Left renal cortex interstitium (tissue), 4 donors: ENCODE measurements at places on chromosomes 6 and 20.

DNA sequence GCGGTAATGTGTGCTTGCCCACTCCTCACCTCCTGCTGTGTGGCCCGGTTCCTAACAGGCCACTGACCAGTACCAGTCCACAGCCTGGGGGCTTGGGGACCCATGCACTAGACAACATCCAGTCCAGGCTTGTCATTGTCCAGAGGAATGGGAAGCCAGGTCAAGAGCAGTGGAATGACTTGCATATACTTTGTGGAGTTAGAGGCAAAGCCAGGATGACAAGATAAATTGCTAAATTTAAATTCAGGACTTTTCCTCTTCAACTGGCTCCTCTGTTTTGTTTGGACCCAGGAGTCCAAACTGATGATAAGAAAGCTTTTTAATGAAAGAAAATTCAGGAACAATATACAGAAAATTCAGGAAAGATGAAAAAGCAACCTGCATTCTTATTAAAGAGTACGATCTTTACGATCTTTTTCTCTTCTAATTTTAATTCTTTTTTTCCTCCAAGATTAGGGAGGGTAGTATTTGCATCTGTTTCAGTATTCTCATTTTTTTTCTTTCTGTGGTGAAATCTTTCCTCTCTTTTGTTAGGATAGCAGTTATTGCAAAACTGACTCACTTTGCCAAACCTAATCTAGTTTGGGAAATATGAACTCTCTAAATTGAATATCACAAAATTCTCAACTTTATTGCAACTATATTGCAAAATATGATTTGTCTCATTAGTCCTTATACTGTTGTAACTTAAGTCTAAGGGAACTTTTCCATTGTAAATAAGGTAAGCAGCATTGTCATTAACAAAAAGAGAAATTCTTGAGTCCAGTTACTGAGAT is 48.2 kb downstream of the DCBLD1 start:
- no peak for DNase-seq

DNA sequence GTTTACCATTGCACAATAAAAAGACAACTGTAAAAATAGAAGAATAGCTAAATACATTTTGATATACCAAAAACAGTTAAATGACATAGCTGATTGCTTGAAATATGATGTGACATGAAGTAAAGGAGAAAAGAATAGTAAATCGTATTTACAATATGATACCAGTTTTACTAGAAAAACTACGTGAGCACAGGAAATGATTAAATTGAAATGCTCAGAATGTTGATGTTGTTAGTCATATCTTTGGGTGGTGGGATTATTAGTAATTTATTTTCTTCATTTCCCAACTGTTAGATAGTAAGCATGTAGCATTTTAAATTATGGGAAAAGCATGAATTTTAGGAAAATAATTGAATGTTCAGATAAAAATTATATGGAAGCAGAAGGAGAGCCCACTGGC is 268.3 kb upstream of the TAB2 start:
- no peak for DNase-seq

GRCh38 chr6:20095436-20095835 is 116.8 kb downstream of the MBOAT1 start:
- DNase-seq = no peak

DNA sequence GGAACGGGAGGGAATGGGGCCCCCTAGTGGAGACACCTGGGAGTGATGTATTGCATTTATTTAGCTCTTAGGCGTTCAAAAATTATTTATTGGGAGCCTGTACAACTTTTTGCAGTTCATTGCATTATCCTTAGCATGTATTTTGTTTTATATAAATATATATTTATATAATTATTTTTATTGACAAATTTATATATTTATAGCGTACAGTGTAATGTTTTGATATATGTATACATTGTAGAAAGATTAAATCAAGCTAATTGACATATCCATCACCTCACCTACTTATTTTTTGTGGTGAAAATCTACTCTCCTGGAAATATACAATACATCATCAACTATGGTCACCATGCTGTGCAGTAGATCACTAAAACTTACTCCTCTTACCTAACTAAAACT is 975 bp downstream of the SIRT5 start:
- DNase-seq = no peak

- DNase-seq = no peak
These were observed 15.7 kb downstream of the HMGN4 start for GRCh38 chr6:26553635-26554446.

DNA sequence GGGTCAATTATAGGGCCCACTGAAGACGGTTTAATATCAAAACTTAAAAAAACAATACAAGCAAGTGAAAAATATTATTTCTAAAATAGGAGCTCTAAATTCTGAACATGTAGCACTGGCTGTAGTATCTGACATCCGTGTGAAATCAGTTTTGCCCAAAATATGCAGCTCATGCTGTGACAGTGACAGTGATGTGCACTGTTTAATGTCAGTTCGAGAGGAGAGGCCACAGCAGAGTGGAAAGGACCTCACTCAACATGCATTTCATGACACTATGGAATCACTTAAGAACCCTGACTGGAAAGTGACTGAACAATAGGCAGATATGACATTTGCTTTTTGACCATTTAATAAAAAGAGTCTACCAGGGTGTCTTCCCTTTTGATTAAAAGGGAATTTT is 397.0 kb downstream of the FRK start:
- DNase-seq = no peak

DNA sequence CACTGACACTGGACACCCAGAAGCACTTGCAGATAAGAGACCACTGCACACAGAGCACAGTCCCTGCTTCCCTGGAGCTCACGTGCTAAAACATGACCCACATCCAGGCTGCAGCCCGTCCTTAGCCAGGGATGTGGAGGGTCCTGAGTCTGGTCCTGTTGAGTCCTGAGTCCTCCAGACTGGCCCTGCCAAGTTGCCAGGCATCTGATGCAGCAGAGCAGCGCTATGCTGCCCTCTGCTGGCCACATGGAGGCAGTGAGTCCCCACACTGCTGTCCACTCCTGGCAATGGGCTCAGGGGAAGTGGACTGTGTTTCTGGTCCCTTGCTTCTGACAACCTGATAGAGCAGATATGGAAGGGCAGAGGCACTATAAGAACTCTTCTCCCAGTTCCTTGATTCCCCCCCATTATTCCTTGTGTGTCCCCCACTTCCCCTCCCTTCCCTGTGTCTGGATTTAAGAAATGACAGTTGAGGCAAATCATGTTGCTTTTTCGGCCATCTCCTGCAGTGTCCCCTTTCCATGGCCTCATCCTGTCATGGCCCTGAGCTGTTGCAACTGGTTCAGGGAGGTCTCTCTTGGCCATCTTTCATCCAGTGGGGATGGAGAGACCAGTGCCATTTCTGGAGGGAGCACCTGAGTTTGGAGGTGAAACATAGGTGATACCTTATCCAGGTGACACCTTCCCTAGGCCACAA is 86.0 kb downstream of the DHX35 start:
- peak; percentile 31 for DNase-seq

- DNase-seq = no peak
These were observed 100.5 kb downstream of the PDE10A start for GRCh38 chr6:165562421-165563090.

- no peak for DNase-seq
These were observed 5.7 kb downstream of the CDC40 start for GRCh38 chr6:110185879-110186278.

GRCh38 chr6:100719883-100720682 is 161.0 kb downstream of the ASCC3 start:
- no peak for DNase-seq

DNA sequence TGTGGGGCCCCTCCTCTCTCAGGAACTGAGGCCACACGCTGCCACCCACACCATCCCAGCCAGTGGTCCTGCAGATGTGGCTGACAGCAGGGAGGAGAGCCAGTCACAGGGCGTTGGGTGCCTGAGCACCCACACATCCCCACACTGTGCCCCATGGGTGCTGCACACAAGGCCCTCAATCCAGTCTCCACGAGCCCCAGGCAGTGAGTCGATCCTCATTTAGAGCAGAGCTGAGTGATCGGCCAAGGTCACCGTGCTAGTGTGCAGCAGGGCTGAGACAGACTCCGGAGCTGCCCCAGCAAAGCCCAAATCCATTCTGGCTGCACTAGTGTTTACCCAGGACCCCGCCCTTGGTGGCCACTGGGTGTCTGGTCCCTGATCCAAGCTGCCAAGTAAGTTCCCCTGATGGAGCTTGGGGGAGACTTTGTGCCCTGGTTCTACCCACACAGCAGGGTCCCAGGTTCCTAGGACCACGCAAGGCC is 9.0 kb downstream of the C20orf203 start:
- no peak for DNase-seq

DNA sequence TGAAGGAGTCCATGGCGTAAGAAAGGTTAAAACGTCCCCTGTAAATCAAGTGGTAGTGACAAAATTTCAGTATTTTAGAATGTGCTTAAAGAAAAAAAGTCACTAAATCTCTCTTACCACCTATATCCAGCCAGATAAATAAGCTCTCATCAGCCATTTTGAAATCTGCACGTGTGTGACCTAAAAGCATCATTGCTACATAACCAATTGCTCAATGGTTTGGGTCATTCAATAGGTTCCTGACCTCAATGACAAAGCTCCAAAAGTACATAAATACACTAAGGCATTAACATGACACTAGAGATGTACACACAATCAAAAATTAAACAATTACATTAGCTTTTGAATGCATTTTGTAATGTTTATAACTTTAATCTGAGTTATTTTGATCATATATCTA is 272.4 kb downstream of the GMDS start:
- DNase-seq = no peak

GRCh38 chr6:13462458-13463327 is 24.7 kb downstream of the GFOD1 start:
- no peak for DNase-seq

- DNase-seq = no peak
These were observed 160.3 kb downstream of the EDN1 start for GRCh38 chr6:12450467-12450866.

DNA sequence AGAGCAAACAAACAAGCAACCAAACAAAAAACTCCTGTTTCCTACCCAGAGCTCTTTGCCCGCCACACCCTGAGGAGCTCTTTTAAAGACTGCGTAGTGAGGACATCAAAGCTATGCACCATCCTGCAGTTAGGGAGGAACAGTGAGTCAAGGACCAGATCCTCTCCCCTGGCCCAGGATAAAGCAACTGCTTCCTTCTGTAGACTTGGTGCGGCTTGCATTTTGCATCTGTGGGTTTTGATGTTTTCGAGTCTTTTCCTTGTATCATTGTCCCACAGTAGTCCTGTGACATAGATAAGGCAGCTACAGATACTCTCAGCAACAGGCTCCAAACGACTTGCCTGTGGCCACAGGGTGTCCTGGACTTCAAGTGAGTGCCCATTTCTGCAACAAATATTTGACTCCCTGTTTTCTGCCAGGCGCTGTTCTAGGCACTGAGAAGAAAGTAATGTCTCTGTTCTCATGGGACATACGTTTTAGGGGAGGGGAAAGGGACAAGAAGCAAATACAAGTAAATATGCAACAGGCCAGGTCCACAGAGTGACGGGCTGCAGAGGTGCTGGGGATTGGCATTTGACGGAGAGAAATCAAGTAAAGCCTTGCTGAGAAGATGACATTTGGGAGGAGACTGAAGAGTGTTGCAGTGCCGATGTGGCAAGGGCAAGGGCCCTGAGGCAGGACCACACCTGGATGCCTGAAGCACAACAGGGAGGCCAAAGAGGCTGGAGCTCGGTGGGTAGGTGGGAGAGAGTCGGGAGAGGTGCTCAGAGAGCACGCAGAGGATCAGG is 35.9 kb upstream of the MAP3K4 start:
- no peak for DNase-seq

- DNase-seq = no peak
These were observed 15.6 kb upstream of the STX11 start for GRCh38 chr6:144134737-144135136.

DNA sequence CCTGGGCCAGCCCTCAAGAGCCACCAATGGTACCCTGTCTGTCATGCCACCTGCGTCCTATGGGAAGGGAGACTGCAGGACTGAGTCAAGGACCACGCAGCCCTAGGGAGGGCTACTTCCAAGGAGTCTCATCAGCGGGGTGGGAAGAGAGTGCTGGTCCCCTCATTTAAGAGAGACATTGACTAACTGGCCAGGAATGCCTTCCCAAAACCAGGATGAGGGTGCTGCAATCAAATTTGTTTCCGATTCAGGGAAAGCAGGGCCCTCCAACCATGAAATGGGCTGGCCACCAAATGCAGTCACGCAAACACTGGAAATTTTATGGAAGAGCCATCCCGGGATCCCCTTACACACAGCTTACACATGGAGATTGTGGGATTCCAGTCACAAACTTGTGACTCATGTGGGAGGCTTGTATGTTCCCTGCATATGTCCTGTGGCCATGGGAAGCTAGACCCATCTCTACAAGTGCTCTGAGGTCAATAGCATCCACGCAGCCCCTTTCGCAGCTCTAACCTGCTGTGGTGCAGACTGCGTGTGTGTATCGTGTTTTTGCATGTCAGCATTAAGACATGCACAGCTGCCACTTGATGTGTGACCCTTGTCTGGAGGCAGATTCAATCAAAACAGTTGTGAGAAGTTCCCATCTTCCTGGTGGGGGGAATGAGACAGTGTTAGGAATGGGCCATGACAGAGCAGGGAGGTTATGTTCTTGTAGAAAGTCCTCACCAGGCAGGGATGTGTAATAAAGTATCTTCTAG is 53.0 kb upstream of the CST7 start:
- DNase-seq = no peak

GRCh38 chr20:52379723-52380336 is 188.3 kb upstream of the ZFP64 start:
- DNase-seq = no peak

- no peak for DNase-seq
These were observed 23.5 kb downstream of the EIF2S2 start for GRCh38 chr20:34088305-34089174.

DNA sequence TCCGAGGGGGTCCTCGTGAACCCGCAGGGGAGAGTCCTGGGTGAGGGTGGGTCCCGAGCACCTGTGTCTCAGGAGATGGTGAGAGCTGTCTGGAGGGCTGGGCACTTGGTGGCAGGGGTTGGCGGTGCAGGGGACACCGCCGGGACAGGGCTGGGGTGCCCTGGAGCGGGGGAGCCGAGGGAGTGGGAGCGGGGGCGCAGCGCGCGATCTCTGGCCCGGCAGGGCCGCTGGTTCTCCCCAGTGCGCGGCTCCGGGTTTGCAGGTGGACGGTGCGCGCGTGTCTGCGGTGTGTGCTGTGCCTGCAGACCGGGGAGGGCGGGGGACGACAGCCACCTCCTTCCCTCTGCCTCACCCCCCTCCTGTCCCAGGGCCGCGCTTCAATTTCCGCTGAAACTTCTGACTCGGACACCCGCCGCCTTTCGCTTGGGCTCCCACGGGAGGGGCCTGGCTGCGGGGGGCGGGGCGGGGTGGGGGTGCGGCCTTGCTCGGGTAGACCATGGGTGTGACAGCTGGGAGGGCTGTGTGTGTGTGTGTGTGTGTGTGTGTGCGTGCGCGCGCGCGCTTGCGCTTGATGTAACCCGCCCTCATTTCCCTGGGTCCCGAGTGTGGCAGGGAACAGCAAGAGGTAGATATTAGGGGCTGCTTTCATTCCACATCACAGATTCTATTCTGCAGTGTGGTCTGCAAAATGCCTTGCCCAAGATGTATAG is 1.2 kb downstream of the TRIB3 start:
- DNase-seq = no peak

- DNase-seq = no peak
These were observed 20.8 kb downstream of the GFOD1 start for GRCh38 chr6:13466304-13467215.

GRCh38 chr20:63101781-63102720 is 95.3 kb upstream of the BHLHE23 start:
- peak; percentile 7 for DNase-seq

- no peak for DNase-seq
These were observed 116.0 kb downstream of the LRRC1 start for GRCh38 chr6:53910834-53911233.
